ENCODE measurements at places on chromosomes 6 and 20. TPM values are rescaled to one million over a fixed set of nuclear protein-coding genes. Genes with fewer than 3 reads are reported as not detected.

The CRISP3 gene
- total RNA-seq, result not detected

The EFCAB8 gene
- total RNA-seq, result 0.83 TPM

The NOX3 gene
- not detected for total RNA-seq

The FAM217A gene
- total RNA-seq, result not detected

The CNKSR3 gene
- total RNA-seq, result 12.8 TPM

The SERINC3 gene
- total RNA-seq, result 82.7 TPM

The TINAG gene
- 0.72 TPM for total RNA-seq

The AURKA gene
- 11.6 TPM for total RNA-seq

The TOX2 gene
- 0.70 TPM for total RNA-seq

The MLN gene
- not detected for total RNA-seq

The TCP11 gene
- total RNA-seq, result not detected

The SLC32A1 gene
- total RNA-seq, result not detected

GRCh38 chr6:158519300-158519699, 40.6 kb upstream of the TMEM181 start:
- no peak for DNase-seq

DNA sequence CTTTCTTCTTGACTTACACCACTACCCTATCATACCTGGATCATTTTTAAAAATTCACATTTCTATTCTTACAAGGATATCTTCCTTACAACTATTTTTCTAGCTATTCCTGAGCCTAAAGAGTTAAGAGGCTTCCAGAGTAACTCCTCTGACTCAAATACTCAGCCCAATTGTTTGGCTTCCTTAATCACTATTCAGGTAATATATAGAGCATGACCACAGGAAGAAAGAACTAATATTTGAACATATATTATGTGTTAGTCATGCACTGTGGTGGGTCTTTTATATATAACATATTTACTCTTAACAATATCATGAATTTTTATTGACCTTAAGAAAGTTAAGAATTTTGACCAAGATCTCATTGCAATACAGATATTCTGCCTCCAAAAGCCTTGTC, 42.0 kb upstream of the ID4 start:
- no peak for DNase-seq

- no peak for DNase-seq
Measured at GRCh38 chr20:48056218-48056617, 270.9 kb upstream of the SULF2 start.

DNA sequence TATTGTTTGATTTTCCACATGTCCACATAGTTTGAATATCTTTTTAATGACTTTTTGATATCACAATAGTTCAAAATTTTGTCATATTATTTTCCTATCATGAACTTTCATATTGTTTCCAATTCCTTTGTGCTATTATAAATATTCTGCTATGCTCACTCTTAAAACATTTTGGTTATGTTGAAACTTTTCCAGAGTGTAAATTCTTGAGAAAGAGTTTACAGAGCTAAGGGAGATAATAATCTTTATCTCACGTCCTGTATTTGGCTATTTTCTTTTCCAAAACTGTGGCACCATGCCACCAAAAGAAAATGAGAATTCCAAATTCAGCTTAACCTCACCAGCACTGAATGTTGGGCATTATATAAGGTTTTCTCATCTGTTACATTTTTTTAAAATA, 210.9 kb downstream of the TFAP2B start:
- DNase-seq, result no peak

DNA sequence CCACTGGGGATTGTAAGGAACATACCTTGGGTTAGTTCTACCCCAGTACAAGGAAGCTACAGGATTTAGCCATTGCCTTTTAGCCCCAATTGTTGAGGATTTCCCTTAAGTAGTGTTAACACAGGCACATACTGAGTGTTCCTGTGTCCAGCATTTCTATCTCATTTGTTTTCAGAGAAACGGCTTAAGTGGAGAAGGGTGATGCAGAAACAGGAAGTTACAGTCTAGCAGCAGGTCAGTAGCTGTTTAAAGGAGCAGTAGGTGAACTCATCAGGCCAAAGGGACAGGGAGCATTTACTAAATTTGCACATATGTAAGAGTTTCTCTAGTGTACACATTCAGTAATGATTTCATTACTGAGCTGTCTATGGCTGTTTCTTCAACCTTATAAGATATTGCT, 644.2 kb upstream of the GJE1 start:
- no peak for DNase-seq

DNA sequence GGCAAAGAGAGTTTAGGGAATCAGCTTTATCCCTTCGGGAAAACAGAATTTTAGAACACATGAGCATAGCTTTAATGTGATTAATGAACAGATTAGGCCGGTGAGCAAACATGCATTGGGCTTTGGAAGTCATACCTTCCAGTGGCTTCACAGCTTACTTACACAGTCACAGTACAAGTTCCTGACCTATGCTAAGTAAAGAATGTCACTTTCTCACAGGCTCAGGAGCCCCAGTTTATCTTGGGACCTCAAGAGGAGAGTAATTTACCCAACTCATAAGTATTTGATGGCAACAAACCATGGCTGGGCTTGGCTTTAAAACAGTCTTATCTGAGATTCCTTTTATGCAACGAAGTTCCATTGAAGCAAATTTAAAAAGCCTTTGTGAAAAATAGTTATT, 195.9 kb downstream of the AKAP7 start:
- DNase-seq, result no peak

DNA sequence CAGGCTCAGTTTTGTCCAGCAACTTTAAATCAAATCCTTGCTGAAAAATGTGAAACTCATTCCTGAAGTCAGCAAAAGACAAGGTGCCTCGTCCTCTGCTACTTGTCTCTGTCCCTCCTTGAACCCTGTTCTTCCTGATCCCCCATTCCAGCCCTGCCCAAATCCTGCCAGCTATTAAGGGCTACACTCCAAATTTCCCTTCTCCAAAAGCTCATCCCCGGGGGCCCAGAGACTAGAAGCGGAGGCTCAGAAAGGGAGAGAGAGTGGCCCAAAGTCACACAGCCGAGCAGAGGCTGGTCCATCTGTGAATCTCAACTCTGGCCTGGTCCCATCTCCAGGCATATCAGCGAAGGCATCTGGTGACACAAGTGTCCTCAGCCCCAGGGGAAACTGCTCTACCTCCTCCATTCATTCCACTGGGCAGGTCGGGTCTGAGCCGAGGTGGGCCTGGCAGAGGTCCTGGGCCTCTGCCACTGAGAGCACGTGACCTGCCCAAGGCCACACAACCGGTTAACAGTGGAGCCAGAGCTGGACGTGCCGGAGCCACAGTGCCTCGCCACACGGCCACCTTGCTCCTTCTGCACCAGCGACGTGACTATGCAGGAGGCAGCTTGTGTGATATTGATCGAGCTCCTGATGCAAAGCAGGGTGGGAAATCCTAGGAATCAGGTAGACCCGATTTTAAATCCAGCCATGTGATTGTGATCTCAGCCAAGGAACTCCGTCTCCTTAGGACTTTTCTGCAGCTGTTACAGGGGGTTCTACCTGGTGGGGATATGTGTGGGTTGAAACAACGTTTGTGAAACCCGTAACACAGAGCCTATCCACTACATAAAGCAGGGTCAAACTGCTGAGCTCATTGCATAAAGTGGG, 28.6 kb downstream of the NOL4L start:
- DNase-seq, result no peak

DNA sequence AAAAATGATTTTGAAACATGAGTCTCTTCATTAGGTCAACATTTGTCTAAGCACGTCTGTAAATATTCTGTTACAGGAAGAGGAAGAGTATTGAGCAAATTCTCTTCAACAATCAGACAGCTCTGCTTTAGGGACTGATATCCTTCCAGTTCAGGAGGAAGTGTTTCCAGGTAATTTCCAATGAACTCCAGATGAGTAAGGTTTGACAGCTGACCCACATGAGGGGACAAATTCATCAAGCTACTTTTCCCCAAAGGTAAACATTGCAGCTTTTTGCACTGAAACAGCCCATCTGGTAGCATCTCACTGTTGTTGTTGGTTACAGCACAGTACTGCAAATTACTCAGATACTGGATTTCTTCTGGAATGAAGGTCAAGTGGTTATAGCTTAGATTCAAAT, 18.1 kb downstream of the ENPP1 start:
- DNase-seq, result no peak

GRCh38 chr6:44041461-44042260, 85.6 kb downstream of the MRPL14 start:
- peak; percentile 93 for DNase-seq

DNA sequence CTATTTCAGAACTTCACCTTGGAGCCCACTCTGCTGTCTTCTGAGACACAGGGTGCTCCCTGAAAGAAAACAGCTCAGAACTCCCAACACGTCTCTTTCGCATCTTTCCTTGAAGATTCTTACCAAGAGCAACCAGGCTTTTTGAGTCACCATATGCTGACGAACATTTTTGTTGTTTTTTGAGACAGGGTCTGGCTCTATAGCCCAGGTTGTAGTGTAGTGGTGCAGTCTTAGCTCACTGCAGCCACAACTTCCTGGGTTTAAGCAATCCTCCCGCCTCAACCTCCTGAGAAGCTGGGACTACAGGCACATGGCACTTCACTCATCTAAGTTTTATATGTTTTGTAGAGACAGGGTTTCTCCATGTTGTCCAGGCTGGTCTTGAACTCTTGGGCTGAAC, 68.5 kb downstream of the TRMT11 start:
- DNase-seq, result no peak

DNA sequence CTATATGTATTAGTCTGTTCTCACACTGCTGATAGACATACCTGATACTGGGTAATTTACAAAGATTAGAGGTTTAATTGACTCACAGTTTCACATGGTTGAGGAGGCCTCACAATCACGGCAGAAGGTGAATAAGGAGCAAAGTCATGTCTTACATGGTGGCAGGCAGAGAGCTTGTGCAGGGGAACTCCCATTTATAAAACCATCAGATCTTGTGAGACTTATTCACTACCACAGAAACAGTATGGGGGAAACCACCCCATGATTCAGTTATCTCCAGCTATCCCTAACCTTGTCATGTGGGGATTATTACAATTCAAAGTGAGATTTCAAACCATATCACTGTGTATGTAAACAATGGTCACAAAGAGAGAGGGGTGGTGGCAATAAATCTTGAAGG, 6.6 kb downstream of the CST8 start:
- DNase-seq, result no peak

- peak; percentile 47 for DNase-seq
Measured at GRCh38 chr6:34791164-34791700, 651 bp upstream of the BLTP3A start.

DNA sequence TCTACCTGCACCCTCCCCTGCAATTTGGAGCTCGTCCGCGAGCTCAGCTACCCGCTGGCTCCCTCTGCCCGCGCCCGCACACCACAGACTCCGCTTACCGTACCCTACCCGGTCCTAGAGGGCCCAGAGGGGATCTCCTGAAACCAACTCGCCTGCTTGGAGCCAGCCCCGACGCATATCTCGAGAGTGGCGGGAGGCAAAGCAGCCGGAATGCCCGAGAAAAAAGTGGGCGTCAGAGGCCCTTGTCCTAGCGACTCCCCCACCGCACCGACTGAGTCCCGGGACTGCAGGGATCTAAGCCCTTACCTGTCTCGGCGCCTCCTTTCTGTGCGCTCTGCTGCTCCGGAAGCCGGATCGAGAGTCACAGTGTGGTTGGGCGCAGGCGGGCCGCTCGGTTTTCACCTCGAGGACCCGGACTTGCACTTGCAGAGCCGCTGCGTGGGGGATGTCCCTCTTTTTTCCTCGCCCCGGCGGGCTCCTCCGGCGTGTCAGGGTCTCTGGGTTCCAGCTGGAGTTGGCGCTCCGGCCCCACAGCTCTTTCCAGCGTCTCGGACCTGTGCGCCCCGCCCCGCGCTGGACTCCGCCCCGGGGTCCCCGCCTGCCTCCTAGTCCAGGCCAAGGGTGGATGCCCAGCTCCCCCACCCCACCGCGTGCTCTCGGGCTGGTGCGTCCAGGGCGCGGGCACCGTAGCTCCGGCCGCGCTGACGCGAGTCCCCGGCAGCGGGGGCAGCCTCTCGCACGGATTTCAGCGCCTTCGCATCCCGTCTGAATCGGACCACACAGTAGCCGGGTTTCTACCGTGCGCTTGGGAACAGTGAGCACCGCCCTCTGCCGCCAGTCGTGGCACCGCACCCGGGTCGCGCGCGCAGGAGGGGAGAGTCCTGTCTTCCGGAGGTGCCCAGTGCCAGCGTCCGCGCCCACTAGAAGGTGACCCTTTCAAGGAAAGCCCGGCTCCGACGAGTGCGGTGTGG, at the start of gene PROKR2:
Gene PROKR2, minus strand, starts transcription at position 767 of the 971 bp plus-strand sequence. CDS start 2,585 bp downstream, outside the sequence.
- no peak for DNase-seq

DNA sequence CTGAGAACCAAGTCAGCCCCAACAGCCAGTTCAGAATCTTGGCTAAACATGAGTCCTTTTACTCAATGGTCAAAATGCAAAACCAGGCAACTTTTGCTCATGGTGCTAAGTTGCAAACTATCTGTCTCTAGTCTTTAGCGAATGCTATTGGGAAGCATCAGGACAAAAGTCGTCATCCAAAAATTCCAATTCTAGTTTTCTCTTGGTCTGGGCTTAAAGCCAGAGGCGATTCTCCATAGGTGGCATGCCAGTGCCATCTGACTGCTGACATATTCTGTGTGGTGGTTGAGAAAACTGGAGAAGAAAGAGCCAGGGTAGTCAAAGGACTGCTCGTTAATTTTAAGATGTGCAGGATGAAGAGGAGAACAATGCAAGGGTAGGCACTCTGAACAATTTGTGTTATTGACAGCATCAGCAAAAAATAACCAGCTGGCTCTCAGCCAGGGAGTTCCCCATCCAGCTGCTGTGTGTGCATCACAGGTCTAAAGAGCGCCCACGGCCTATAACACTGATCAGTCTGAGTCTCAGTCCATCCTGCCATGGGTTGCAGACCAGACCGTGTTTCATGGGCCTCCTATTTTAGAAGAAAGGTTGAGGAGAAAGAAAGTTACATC, 313.6 kb downstream of the ALDH8A1 start:
- peak; percentile 43 for DNase-seq

DNA sequence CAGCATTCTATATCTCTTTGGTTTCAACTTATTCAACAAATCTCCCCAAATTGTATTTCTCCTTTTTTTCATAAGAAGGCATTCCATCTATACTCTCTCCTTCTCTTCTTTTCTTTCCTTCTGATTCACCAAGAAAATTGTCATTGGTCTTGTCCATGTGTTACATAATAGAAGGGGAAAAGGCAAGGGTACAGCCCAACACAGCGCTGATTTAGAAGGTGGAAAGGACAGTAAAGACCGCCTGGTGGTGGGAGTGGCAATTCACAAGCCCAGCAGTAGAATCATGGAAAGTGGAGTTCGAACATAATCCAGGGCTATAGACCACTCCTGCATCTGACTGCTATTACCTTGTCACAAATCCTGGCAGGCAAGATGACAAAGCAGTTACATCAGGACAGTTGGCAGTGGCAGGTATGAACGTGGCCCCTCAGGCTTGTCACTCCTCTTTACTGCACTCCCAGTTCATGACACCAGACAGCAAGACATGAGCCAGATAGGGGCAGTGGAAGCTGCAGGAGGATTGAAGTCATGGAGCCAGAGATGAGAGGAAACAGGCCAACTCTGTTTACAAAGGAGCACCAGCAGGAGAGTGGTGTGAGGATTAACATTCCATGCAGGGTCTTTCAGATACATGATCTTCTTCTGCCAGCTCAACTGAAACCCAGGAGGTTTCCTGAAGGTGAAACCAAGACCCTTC, 2.1 kb upstream of the TNFAIP3 start:
- no peak for DNase-seq

GRCh38 chr6:32439602-32440214, at the start of gene HLA-DRA:
HLA-DRA (plus strand) TSS chr6:32439887; CDS start chr6:32439951, 64 bp downstream.
- DNase-seq, result peak; percentile 54

GRCh38 chr6:25962149-25963127, at the start of gene TRIM38:
TRIM38 (plus strand) TSS chr6:25962802; CDS start chr6:25966523, 3,721 bp downstream.
- DNase-seq, result peak; percentile 98

Data from myocyte (in vitro differentiated cells).